ENCODE measurements at places on chromosomes 13 and 19.
A peak's percentile ranks its signal among the peaks of the same experiment; 100 is the strongest.

GRCh38 chr13:36251526-36251925, 37.2 kb upstream of the SOHLH2 start:
- DNase-seq, result peak; percentile 64

DNA sequence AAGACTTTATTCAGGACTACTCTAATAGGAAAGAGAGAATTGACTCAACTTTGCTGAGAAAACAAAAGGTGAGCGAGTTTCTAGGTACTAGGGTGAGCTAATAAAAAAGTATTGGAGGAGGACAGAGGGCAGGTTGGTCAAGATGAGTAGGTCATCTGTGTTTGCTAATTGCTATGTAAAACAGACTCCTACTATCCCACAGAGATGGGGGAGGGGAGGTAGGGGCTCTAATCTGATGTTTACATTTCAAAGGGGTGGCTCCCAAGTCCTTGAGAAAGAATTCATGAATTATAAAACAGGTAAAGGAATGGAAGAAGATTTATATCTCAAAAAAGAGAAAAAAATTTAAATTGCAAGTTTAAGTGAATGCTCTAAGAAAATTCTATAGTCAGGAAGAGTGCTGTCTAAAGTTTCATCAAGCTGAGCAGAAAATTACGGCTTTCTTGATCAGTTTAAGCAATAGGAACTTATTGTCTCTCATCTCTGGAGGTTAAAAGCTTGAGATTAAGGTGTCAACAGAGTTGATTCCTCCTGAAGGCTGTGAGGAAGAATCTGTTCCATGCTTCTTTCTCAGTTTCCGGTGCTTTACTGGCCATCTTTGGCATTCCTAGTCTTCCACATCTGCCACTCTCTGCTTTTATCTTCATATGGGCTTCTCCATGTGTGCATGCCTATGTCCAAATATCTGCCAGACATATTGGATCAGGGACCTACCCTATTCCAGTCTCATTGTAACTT, 790.3 kb downstream of the SLITRK5 start:
- no peak for DNase-seq

GRCh38 chr19:33052352-33052972, 12.2 kb downstream of the RHPN2 start:
- peak; percentile 16 for DNase-seq

- no peak for DNase-seq
These were observed 72.9 kb downstream of the SHISA2 start for GRCh38 chr13:25978961-25979360.

- DNase-seq, result no peak
These were observed 62.3 kb downstream of the KCTD15 start for GRCh38 chr19:33859016-33859415.

GRCh38 chr13:64428196-64428595, 2801.9 kb downstream of the PCDH9 start:
- DNase-seq, result no peak

GRCh38 chr13:108920137-108920536, 290.7 kb downstream of the MYO16 start:
- DNase-seq, result no peak

DNA sequence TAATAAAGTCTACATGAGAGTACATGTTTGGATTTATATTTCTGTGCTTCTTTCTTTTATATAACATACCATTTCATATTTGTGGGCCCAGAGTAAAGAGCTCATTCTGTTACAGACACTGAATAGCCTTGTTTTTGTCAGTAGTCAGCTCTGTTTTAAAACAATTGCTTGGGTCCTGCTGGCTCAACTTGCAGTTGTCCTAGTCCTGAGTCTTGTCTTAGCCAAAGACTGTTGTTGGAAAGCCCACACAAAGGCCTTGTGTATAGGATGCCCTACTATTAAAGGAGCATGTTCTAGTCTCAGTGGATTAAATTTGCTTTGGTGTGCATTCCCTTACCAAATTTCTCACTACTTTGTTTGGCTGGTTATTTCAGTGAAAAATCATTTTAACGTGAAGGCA, 3.8 kb upstream of the KCNRG start:
- no peak for DNase-seq

DNA sequence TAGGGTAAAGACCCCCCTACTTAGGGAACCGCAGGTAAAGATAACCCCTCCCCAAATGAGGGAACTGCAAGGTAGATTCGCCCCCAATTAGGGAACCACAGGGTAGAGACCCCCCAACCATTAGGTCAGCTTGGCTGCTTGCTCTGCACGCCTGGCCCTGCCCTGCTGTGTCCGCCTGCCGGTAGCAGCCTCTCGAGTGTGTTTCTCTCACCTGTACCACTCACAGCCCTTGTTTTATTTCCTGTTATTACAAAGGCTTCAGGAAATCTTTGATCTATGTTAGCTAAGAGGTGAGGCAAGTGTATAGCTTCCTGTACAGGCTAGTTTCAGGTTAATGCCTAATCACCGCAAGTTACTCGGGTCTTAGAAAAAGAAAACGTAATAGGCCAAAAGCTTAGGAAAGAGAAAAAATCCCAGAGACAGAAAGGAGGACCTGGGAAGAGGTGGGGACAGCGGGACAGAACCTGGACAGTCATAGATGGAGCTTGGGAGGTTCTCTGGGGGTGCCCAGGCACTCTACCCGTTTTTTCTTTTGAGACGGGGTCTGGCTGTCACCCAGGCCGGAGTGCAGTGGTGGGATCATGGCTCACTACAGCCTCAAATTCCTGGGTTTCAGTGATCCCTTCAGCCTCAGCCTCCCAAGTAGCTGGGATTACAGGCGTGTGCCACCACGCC, 23.1 kb upstream of the EIF3G start:
- DNase-seq, result no peak

- no peak for DNase-seq
These were observed 6.6 kb upstream of the ESD start for GRCh38 chr13:46803586-46803985.

GRCh38 chr13:91358387-91358782, 10.9 kb downstream of the MIR17HG start:
- DNase-seq, result peak; percentile 42

- peak; percentile 47 for DNase-seq
These were observed 11.4 kb downstream of the CARD8 start for GRCh38 chr19:48244281-48244680.

GRCh38 chr19:6464070-6464873, at the start of gene CRB3:
Gene CRB3 (plus strand): TSS chr19:6464271. CDS start chr19:6464702, 431 bp downstream.
- no peak for DNase-seq

DNA sequence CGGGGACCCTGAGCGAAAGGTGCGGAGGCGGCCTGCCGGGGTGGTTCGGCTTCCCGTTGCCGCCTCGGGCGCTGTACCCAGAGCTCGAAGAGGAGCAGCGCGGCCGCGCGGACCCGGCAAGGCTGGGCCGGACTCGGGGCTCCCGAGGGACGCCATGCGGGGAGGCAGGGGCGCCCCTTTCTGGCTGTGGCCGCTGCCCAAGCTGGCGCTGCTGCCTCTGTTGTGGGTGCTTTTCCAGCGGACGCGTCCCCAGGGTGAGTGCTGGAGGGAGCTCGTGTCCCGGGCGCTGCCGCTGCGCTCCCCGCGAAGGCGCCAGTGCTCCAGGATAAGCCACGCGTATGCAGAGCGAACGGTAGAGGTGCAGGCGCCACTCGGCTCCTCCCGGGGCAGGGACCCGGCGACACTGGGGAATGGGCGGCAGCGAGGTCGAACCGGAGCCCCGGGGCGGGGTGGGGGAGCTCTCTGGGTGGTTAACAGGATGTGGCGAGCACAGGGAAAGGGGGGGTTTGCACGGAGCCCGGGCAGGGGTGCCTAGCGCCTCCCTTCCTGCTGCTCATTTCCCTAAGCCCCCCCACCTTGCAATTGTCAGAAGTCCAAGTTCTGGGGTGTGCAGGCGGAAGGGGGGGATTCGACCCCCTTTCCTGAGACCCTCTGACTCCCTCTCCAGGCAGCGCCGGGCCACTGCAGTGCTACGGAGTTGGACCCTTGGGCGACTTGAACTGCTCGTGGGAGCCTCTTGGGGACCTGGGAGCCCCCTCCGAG, at the start of gene IL27RA:
Gene IL27RA, plus strand, starts transcription at position 44 of the 762 bp plus-strand sequence. Its CDS starts 111 bp downstream, at position 155.
- DNase-seq, result peak; percentile 61
